ENCODE measurements at places on chromosomes 16 and 17.

GRCh38 chr17:18139949-18140348 lies 31.4 kb downstream of the MYO15A start:
- DNase-seq: peak; percentile 42

GRCh38 chr17:48543107-48543853 lies 1.6 kb downstream of the HOXB2 start:
- no peak for DNase-seq

DNA sequence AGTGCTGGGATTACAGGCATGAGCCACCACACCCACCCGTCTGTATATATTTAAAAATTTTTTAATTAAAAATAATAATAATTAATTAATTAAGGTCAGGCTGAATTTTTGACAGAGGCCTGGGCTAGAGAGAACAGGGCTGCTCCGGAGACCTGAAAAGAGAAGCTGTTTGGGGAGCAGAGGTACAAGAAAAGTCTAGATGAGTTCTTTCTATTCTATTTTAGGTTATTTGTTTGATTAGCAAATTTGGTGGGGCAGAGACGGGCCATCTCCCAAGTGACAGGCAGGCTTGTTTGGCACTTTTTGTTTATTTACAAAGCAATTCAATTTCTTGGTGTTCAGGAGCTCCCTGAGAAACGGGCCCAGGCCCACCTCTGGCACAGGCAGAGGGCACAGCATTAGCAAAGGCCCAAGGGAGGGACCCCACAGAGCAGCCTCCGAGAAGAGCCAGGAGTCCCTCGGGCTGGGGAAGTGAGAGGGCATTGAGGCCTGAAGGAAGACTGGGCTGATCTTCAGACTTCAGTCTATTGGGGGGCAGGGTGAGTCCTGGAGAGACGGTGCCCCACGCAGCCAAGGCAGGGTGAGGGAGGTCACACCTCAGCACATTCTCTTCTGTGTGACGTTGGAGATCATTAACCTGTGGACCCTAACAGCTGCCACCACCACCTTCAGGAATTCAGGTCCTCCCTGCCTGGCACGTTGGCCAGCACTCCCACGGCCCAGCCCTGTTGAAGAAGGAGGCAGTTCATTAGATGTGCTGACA lies 10.8 kb upstream of the RIPOR1 start:
- DNase-seq: no peak

DNA sequence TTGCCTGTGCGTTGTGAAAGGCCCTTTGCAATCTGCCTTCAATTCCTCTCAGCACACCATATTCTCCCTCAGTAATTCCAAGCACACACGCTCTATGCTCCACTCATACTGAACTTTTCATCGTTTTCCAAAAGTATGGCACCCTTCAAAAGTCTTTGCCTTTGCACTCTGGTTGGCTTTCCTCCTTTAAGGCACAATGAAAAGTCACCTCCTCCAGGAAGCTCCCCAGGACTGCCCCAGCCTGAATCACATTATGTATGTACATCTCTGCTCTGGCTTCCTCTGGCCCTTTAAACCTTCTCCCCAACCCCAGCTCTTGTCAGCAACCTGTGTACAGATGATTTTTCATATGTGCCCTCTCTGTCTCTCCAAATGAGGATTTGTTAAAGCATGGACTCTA lies 250.7 kb downstream of the MAF start:
- no peak for DNase-seq

DNA sequence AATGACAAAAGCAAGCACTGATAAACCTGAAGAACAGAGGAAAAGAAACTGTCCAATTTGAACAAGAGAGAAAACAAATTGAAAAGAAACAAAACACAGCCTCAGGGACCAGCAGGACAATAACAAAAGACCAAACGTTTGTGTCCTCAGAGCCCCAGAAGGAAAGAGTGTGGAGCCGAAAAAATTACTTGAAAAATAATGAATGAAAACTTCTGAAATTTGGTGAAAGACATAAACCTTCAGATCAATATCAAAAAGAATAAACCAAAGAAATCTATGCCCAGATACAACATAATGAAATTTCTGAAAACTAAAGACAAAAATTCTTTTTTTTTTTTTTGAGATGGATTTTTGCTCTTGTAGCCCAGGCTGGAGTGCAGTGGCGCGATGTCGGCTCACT lies 45.6 kb downstream of the CCDC57 start:
- no peak for DNase-seq

- DNase-seq: no peak
These were observed 351.2 kb downstream of the SEC14L1 start for GRCh38 chr17:77491921-77492445.

GRCh38 chr17:9324864-9325263 lies 250.8 kb downstream of the STX8 start:
- DNase-seq: peak; percentile 33

- peak; percentile 14 for DNase-seq
These were observed 1.1 kb downstream of the ACSF2 start for GRCh38 chr17:50426814-50427787.

DNA sequence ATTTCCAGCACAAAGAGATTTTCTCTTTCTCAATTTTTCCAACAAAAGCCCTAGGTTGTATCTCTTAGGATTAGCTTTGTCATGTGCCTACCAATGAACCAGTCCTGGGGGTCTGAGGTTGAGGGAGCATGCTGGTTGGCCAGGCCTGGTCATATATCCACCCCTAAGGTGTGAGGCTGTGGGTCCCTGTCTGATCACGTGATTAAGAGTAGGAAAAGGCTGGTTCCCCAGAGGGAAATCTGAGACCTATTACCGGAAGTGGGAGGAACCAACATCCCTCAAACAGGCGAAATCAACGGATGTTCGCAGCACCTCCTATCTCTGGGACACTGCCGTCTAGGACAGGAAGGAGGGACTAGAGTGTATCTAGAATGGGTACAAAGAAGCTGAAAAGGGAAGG lies 185.7 kb upstream of the IRX5 start:
- no peak for DNase-seq

- no peak for DNase-seq
These were observed 17.3 kb downstream of the ELAC2 start for GRCh38 chr17:13000561-13000960.

DNA sequence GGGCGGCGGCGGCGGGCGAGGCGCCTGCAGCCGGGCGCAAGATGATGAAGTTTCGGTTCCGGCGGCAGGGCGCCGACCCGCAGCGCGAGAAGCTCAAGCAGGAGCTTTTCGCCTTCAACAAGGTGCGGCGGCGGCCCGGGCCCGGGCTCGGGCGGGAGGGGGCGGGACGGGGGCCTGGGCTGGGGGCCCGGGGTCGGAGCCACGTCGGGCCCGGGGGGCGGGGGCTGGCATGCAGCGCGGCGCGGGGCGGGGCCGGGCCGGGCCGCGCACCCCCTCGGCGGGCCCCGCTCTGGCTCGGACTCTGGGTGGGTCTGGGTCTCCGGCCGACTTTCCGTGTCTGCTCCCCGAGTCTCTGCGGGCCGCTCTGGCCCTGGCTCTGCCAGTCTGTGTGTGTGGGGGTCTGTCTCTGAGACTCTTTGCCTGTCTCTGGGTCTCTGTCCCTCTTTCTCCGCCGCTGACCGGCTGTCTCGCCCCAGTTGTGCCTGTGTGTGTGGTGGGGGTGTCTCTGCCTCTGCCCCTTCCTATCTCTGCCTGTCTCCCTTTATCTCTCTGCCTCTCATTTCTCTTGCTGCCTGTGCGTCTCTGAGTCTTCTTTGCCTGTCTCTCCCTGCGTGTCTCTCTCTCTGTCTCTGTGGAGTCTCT lies 328 bp downstream of the LLGL1 start:
- DNase-seq: no peak

GRCh38 chr17:32671896-32672295 lies 185.1 kb downstream of the CDK5R1 start:
- DNase-seq: peak; percentile 28

Data from fibroblast of mammary gland (primary cell).